ENCODE measurements at places on chromosomes 2 and 18.
A peak's percentile ranks its signal among the peaks of the same experiment; 100 is the strongest.

GRCh38 chr2:16546128-16546754 is 119.4 kb downstream of the CYRIA start:
- DNase-seq = no peak

- no peak for DNase-seq
Measured at GRCh38 chr18:76075777-76076176, 419.3 kb downstream of the ZNF516 start.

DNA sequence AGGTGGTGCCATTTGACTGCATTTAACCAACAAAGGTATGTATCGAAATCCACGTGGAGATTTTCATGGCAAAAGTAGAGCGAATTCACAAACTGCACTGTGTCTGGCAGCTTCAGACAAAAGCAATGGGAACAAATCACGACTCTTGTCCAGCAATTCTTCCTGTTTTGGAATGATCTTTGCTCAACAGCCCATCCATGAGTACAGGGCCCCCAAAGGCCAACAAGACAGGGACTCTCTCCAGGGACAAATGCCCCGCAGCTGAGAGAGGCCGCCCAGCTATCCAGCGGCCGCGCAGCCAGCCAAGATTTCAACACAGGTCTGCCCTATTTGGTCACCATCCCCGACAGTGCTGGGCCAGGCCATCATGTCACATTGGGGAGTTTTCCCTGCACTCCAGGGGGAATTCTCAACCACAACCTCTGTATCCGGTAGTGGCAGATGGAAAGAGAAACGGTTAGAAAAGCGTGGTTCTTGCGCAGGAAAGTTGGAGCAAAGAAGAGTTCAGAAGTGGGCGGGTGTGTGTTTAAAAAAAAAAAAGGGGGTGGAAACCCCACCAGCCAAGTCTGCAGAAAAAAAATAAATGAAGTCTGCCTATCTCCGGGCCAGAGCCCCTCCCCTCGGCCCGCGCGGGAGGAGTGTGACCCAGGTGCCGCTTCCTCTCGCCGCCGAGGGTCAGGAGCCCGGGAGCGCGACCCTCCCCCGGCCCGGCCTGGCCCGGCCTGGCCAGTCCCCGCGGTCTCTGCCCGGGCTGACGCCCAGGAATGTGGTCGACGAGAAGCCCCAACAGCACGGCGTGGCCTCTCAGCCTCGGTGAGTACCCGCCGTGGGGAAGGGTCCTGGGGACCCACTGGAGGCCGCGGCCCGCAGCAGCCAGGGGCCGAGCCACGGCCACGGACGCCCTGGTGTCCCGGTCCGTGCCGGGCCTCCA is at the start of gene GYPC:
TSS of gene GYPC (plus strand) at position 659 of the 931 bp plus-strand sequence. CDS start at position 765, 106 bp downstream.
- DNase-seq = peak; percentile 38

GRCh38 chr2:201942531-201942930 is 91.1 kb upstream of the FZD7 start:
- no peak for DNase-seq

DNA sequence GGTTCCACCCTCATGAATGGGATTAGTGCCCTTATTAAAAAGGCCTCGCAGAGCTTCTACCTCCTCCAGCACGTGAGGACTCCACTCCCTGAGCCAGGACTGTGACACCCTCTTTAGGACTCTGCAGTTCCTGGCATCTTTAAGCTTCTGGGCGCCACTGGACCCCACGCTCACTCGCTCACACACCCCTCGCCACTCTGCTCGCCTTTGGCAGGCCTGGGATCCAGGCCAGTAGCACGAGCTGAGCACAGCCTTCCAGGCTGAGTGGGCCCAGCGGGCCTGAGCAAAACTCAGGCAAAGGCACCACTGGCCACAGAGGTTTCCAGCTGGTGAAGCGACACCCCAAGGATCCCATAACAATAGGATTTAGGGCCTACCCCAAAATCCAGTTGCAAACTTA is 107.9 kb upstream of the GPC1 start:
- no peak for DNase-seq

- no peak for DNase-seq
Measured at GRCh38 chr18:66209656-66210055, 394.2 kb downstream of the CDH19 start.

- DNase-seq = no peak
Measured at GRCh38 chr18:24567199-24567598, 106.8 kb downstream of the HRH4 start.

Measured in stimulated activated CD4-positive, alpha-beta T cell treated with anti-CD3 and anti-CD28 coated beads, TNF-alpha, amount 100 ng/mL, for 4 hours (primary cell).